ENCODE measurements at places on chromosomes 7 and 10.
A peak's percentile ranks its signal among the peaks of the same experiment; 100 is the strongest.

DNA sequence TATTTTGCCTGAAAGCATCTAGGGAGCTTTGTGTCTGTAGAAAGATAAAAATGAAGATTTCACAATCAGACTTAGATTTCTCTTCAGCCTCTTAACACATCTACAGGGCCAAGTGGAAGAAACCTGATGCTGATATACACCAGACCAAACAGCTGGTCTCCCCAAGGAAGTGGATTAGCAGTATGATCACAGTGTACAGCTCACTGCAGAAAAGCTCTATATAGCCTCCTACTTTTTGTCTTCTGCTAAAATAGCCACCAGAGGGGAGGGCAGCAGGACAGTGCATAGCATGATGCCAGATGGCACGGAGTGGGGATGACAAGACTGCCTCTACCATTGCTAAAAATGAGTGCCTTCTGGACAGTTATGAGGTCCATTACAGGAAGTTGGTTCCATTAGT lies 16.0 kb downstream of the FAM13C start:
- ATAC-seq: no peak

DNA sequence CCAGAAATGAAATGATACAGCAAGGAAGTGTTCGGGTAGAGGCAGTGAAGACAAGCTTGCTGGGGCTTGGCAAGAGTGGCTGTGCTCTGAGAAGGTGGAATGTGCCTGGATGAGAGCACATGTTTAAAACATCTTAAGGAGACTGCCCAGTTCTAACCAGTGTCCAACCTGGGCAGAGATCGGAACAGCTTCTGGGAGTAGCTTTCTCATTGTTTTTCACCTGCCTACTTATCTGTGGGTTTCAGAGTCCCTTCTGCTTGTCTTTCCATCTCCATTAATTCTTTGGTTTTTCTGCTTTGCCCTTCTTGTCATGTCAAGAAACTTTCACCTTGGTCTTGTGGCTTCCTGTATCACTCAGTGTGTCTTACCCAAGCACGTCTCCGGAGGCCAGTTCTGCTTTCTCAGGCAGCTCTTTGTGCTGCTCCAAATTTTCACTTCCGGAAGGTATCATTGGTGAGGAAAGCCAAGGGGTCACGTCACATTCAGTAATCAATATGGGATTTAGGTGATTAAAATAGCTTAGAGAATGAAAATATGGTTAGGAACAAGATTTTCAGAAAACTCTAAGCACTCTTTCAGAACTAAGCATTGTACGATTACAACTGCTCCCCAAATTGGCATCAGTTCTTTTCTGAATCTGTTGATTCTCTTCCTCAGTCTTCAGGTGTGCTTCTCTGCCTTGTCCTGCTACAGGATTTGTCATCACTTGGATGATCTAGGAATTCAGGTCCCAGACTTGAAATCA lies 5.5 kb upstream of the LAMB4 start:
- ATAC-seq: peak; percentile 70

DNA sequence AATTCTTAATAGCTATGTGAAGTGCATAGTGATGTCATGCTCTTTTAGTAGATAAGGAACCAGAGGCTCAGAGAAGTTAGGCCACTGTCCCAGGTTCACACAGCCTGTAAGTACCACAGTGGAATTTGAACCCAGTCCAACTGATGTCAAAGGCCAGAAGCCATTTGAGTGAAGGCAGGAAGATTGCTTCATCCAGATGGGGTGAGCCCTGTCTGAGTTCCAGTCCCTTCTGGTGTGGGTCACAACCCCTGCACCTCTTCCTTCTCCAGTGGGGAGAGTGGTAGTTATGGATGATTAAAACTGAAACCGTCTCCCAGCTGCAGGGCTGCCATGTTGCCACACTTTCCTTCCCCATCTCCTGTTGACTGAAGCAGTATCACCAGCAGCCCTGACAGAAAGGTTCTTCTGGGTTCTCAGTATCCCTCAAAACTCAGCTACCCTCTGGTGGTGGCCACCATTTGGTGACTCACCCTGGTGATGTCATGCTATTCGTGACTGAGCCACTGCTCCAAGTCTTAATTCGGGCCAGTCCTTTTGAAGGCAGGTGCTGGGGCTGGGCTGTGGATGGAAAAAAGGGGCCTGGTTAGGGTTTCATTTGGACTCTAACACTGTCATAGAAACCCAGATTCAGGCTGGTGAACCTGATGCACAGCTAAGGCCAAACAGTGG lies 1.5 kb upstream of the C10orf95 start:
- peak; percentile 61 for ATAC-seq

GRCh38 chr10:58653139-58653538 lies 140.5 kb downstream of the BICC1 start:
- ATAC-seq: no peak

DNA sequence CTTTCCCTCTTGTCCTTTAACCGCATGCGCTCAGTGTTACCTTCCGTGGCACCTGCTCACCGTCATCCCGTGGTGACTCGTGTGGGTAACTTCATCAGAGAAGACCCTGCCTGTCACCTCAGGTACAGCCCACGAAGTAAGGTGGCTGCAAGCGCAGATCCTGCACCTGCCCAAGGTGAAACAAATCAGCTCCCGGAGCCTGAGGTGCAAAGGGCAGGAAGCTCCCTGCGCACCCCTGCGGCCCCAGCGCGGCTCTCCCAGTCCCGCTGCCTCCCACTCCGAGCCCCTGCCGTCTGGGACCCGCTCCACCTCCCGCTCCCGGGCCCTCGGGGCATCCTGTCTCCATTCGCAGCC lies 110.9 kb upstream of the LANCL2 start:
- no peak for ATAC-seq

GRCh38 chr10:16816171-16816570 lies 1.1 kb downstream of the RSU1 start:
- no peak for ATAC-seq

DNA sequence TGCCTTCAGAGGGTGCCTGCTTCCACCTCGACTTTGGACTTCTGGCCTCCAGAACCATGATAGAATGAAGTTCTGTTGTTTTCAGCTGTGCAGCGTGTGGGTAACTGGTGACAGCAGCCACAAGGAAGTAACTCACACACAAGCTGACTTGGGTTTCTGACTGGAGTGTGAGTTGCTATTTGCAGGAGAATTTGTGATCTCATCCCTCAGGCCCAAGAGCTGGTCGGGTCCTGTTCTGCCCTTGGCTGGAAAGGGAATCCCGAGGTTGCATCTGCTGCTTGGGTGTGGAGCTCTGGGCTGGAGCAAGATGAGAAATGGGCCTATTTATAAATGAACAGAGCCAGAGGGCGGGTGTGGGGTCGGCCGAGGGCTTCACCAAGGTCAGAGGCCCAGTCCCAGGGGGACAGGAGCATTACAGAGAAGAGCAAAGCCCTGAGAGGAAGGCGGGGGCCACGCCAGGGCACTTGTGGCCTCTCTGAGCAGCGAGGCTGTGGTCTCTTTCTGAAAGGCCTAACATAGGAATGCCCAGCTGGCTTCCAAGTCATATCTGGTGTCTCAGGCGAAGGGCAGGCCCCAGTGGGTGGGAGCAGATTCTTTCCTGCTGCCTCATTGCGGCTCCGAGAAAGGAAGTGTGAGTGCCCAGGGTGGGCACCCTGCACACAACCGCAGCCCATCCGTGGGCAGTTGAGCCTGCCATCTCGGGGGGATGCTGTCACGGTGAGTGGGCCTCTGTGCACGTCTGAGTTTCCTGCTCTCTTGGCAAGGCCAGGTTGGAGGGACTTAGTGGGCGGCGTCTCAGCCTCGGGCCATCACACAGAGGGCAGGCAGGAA lies 26.5 kb upstream of the C10orf71 start:
- no peak for ATAC-seq

DNA sequence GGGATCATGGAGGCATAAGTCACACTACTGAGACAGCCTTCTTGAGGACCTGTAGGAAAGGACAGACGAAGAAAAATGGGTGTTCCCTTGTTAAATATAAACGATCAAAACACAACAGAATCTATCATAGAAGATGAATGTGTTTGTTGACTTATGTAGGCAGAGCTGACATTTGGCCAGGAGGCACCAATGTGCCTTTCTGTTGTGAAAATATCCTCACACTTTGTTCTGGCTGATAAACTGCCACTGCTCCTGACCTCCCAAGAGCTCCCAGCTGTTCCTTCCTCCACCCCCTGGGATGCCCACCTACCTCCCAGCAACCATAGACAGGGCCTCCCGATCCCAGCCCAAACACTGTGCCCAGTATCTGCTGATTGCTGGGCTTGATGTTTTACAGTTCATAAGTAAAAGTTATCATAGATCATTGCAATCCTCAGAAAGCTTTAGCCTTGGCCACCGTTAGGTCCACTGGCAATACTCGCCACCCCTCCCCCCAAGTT lies 116.6 kb downstream of the CTTNBP2 start:
- ATAC-seq: no peak

DNA sequence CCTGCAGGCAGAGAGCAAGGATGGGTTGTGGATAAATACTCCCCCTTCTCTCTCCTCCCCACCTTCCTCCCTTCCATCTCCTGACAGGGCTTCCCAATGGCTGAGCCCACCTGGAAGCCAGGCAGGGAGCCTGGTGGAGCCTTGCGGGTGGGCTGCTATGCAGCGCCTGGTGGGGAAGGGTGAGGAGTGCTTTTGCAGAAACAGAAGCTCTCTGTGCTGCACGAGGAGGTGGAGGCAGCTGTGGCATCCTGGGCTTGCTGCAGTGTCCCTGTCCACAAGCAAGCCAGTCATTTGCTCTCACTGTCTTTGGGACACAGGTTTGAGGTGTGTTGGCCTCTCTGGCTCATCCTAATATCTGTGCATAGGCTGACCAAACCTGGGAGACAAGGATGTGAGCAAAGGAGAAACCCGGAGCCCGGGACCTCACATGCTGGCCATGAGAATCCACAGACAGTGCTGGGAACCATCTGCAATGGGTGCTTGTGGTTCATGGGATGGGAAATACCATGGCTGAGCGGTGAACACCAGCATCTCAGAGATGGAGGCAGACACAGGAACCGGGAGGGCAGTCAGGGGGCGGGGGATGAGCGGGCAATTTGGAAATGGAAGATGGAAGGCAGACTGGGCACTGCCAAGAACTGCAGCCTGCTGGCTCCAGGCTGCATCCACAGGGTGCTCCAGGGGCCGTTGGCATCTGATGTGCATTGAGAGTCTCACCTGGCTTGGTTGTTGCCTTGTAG lies 364.2 kb downstream of the GLRX3 start:
- no peak for ATAC-seq

DNA sequence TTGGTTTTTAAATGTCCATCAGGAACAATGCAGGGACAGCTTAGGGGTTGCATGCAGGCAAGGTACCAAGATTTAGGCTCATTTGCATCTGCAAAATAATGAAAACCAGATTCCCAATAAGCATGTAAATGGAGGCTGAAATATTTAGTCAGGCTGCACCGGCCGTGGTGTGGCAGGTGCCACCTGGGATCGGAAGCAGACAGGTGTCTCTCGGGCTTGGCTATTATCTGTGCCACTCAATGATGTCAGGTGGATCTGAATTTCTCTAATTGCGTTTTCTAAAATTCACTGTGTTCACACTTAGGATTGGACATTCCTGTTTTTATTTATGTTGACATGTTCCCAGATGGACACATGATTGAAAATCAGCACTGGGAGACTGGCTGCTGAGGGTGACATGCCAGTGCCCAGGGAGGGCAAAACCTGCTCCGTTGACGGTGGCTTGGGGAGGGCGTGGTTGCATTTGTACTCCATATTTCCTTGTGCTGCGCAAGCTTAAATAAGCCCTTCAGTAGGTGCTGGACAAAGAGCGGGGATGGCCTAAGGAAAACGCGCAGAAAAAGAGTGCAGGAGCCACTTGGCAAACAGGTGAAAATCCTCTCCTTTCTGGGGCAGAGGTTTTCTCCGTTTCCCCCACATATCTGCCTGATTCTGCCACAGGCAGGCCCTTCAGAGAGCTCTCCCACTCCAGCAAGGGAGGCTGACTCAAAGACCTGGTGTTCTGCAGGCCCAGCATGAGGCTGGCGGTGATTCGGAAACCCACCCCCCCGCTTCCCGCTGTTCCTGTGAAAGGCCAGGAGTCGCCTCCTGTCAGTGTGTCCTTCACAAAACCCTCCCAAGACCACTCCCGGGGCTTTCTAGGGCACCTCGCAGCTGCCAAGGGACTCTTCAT lies 142.5 kb downstream of the WDR37 start:
- ATAC-seq: no peak

DNA sequence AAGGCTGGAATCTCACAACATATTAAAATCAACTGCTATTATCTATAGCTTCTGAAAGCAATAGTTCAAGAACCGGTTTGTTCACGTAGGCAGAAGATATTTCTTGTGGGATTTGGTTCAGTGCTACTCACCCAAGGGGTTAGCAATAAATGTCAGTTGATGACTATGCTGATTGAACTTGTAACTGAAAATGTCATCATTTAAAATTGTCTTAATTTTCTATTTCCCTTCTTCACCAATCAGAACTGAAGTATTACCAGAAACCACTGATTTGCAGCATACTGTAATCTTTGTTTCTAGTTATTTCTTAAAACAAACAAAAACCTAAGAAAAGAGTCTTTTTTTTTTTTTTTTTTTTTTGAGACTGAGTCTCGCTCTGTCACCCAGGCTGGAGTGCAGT lies 46.1 kb downstream of the CPEB3 start:
- peak; percentile 25 for ATAC-seq

DNA sequence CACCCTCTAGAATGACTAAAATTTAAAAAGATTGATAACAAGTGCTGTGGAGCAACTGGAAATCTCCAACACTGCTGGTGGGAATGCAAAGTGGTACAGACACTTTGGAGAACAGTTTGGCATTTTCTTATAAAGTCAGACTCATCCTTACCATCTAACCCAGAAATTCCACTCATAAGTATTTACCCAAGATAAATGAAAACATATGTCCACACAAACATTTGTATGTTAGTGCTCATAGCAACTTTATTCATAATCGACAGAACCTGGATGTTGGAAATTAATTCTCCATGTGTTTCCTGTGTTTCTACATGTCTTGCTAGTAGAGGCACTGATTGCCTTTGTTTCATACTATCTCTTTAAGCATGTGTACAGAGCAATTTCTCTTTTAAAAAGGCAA lies 282.4 kb downstream of the AHR start:
- ATAC-seq: no peak

GRCh38 chr7:64946772-64947171 lies 43.7 kb downstream of the ZNF273 start:
- ATAC-seq: no peak

DNA sequence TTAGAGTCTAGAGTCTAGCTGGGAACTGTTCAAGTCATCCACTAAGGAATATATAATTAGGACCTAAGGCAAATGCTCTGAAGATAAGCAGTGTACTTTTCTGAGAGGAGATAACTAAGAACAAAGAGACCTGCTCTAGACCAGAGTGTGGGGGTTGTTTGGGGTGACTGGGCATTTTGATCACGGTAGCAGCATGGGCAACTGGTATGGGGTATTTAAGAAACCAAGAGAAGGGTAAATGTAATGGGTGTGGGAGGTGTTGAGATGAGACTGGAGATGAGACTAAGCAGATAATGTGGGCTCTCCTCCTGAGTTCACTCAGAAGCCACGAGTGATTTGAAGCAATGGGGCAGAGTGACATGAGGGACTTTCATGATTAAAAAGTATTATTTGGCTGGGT lies 1082.9 kb downstream of the GATA3 start:
- ATAC-seq: no peak

All from activated CD4-positive, CD25-positive, alpha-beta regulatory T cell treated with anti-CD3 and anti-CD28 coated beads, Interleukin-2, amount 50 U/mL, for 24 hours (primary cell).